AG04449 (cell line): ENCODE measurements at places on chromosomes 5 and 9.
A peak's percentile ranks its signal among the peaks of the same experiment; 100 is the strongest.

DNA sequence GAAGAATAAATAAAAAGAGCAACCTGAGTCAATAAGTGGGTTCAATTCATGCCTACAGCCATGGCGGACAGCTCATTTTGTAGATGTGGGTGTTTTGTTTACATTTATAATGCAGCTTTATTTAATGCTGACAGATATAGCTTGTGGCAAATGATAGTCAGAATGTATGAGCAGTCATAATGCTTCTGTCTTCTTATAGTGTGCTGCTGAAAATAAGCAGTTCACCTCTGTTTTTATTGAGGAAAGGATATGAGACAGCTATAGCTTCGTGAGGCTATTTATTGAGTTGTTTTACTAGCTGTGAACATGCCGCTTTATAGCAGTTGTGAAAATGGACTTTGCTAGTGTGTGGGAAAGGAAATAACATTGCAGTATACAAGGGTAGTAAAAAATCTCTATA, 147.4 kb downstream of the PBX3 start:
- DNase-seq, result no peak

- DNase-seq, result no peak
These were observed 153.9 kb downstream of the MARCHF11 start for GRCh38 chr5:16025681-16026080.

DNA sequence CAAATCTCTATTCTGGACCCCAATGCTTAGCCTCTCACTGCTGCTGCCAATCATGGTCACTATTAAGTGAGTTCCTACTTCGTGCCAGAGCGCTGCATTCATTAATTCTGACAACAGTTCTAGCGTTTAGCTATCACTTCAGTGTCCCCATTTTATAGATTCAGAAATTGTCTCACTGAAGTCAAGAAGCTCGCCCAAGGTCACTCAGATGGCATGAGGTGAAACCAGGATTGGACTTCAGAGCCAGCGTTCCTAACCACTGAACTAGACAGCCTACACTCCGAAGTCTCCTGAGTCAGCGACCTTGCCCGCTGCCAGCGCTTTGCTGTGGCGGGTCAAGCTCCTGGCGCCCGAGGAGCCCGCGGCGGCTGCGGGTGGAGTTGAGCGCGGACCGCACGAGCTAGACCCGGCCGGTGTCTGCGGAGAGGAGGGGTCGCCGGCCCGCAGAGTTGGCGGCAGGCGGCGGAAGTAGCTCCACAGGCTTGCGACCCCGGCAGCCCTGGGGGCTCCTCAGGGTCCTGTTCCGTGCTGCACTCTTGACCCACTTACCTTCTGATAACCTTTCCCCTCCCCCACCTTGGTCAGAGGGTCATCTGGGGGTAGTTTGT, 2.1 kb upstream of the GABRB2 start:
- DNase-seq, result no peak

- DNase-seq, result no peak
These were observed 54.7 kb upstream of the UBAC1 start for GRCh38 chr9:136015656-136016571.

GRCh38 chr5:172443441-172444109, 10.8 kb downstream of the SH3PXD2B start:
- peak; percentile 74 for DNase-seq

DNA sequence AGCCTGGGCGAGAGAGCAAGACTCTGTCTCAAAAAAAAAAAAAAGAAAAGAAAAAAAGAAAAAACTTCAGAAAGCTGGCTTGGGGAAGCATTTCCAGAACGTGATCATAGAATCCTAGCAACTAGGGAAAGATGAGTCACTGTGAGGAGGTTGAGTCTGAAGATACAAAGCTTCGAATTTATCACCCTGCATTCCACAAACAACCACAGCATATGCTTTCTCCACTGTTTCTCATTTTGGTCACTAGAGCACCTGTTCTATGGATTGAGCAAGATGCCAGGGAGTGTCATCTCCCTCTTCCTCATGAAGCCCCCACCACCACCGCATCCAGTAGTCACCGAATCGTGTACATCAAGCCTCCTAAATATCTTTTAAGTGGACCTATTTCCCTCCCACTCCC, 37.9 kb downstream of the SEMA5A start:
- DNase-seq, result peak; percentile 24

DNA sequence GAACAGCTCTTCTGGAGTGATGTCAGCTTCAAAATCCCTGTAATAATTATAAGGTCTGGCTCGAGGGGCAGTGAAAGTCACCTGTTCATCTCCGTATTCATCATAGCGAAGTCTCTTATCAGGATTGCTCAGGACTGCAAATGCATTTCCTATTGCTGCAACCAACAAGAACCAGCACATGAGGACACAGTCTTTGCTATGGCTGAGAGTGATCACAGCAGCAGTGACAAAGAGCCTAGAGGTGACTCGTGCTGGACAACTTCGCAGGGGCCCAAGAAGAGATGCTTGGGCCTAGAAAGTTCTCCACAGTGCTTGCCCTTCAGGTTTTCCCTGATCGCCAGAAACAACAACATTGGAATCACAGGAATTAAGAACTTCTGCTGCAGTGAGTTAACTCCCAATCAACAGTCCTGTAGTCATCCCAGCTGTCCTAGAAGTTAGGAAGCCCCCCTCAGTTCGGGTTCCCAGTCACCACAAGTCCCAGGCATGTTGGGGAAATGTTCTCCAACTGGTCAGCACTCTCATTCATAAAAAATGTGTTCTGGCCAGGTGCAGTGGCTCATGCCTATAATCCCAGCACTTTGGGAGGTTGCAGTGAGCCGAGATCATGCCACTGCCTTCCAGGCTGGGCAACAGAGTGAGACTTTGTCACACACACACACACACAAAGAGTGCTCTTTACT, 13.0 kb downstream of the DNAJC18 start:
- no peak for DNase-seq

GRCh38 chr9:33349743-33350142, 52.6 kb downstream of the AQP7 start:
- no peak for DNase-seq

DNA sequence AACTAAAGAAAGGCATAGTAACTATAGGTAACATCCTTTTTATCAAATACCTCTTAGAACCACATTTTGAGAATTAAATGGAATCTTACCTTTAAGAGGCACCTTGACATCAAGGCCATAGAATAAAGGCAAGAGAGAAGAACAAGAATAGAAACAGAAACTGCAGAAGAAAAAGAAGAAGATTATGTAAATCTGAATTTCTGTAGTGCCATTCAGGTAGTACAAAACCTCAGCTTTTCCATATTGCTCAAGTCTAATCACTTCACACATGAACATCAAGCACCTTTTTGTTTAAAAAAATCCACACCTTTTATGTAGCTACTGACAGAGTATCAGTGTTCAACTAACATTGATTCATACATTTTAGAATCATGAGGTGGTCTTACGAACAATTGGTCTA, 91.8 kb upstream of the DPYSL3 start:
- no peak for DNase-seq

DNA sequence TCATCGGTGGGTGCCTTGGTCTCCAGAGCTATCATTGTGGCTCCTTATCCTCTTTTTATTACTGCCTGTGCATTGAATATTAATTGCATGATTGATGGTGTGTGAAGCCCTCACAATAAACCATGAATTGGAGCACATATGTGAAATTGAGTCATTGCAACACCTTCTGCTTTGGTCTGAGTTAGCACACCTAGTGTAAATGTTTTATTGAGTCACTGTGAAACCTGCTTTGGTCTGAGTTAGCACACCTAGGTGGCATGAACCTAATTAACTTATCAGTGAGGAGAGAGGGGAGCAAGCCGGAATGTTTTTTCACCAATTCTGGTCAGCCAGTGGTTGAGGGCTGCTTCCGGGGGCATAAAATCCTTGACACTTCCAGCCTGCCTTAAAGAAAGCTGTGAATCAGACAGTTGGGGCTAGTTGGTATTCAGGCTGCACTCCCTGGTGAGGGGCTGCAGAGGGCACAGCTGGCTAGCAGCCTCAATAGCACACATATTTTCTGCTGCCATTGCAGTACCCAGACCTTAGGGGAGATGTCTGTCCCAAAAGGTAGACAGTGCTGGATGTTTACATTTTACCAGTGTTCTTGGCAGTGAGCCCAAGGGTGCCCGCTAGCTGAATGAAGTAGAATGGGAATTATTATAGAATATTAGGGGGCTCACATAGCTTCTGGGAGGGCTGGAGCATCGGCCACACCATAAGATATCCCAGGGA, 76.5 kb upstream of the GOLM1 start:
- DNase-seq, result no peak

GRCh38 chr5:39650008-39650762, 225.4 kb upstream of the DAB2 start:
- DNase-seq, result no peak

- no peak for DNase-seq
These were observed 79.8 kb downstream of the RGS7BP start for GRCh38 chr5:64585646-64586045.

DNA sequence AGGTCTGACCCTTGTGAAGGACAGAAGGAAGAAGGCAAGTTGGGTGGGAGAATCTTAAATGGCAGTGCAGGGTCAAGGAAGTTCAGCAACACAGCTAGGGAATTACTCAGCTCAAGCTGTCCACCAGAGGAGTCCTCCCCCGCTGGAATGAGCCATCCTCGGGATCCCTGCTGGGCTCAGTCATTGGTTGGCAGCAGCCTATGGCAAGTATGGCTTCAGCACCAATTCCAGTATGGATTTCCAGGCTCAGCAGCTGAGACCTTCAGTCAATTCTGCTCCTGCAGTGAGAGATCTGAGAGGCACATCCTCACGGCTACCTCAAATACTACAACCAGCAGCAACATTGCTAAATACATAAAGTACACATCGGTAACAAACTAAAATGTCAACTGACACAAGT, 280.6 kb upstream of the PIK3R1 start:
- DNase-seq, result no peak

DNA sequence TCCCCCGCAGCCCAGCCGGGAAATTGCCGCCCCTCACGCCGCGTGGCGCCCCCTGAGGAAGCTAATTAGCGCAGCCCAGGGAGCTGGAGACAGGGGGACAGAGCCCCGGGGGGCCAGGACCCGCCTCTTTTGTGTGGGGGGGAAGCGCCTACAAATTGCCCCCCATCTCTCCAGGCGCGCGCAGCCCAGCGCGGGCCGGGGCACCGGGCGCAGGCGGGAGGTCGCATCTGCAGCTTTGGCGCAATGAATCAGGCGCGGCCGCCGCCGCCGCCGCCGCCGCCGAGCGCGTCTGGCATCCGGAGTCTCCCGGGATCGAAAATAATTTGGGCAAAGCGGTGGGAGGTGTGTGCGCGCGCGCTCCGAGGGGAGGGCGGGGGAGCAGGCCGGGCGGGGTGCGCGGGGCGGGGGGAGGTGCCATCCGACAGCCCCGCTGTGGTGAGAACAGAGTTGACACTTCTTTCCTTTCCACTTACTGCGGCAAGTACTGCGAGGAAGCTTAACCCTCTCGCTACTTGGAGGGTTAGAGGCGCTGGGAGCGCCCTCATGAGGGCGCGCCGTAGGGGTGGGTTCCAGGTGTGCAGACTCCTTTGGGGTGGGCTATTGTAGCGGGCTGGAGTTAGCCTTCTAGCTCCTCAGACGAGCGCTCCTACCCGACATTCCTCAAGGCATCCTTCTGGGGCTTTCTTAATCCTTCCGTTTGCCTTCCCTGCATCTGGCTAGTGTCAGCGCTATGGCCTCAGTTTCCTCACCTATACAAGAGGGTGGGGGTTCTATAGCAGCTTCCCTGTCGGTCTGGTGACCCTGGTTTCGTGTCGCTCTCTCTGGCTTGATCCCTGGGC, 63.1 kb downstream of the CXXC5 start:
- DNase-seq, result no peak
